Vagina (tissue), 2 donors: ENCODE measurements at places on chromosomes 2 and 18. TPM values are rescaled to one million over a fixed set of nuclear protein-coding genes. Genes with fewer than 3 reads are reported as not detected.

Gene SCN1A
- total RNA-seq: not detected

Gene CERKL
- not detected for total RNA-seq

Gene LRRC30
- not detected for total RNA-seq

Gene SERPINB13
- 131 TPM for total RNA-seq

Gene FER1L5
- 0.74 TPM for total RNA-seq

Gene RAD51AP2
- 0.25 TPM for total RNA-seq

Gene HTR2B
- total RNA-seq: 0.49 TPM

Gene POTEE
- not detected for total RNA-seq

Gene TXNDC2
- 0.49 TPM for total RNA-seq

Gene LIMS4
- total RNA-seq: 1.5 TPM

Gene ATP8B1
- total RNA-seq: 41.5 TPM

Gene GKN2
- total RNA-seq: not detected

Gene SERPINB11
- total RNA-seq: 8.6 TPM

Gene UNC80
- total RNA-seq: 0.25 TPM

Gene COL4A3
- 1.5 TPM for total RNA-seq

Gene ABI2
- total RNA-seq: 31.7 TPM

Gene EMX1
- not detected for total RNA-seq

Gene IL18RAP
- total RNA-seq: 5.9 TPM

Gene ACKR3
- total RNA-seq: 55.5 TPM

Gene ALKAL2
- total RNA-seq: 17.4 TPM

Gene MYO5B
- total RNA-seq: 22.6 TPM

Gene CXCR2
- 6.4 TPM for total RNA-seq

Gene TPO
- total RNA-seq: 2.0 TPM

Gene CXCR1
- total RNA-seq: 0.49 TPM

Gene WBP1
- 63.1 TPM for total RNA-seq

Gene COL6A3
- total RNA-seq: 315 TPM
